ENCODE measurements at places on chromosomes 13 and 19.

DNA sequence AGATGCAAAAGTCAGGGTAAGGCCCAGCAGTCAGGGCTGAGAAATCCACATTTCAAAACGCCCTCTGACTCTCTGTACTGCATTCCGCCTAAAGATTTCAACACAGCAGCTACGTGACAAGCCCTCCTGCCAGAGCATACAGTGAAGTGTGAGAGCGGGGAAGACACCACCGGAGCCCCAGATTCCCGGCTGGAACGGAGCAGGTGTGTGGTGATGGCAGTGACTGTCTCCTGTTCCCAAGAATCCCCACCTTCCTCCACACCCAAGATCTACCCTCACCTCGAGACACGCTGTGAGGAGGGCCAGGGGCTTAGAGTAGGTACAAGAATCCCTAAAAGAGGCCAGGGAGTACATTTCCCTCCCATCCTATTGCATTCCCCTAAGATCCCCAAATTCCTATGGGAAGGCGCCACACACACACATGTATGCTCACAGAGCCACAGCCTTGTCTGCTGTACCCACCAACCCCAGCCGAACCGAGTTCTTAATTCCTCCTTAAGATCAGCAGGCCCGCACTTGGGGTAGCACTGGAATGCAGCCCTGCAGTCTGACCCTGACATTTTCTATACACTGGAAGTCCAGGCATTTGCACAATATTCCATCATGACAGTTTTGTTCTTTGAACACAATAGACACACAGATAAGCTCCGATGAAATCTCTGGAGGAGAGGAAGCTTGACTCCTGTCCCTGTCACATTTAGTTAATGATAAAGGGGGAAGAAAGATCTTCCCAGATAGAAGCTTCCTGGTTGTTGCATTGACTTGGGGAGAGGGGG lies 102.9 kb downstream of the FOXO1 start:
- DNase-seq: peak; percentile 25

DNA sequence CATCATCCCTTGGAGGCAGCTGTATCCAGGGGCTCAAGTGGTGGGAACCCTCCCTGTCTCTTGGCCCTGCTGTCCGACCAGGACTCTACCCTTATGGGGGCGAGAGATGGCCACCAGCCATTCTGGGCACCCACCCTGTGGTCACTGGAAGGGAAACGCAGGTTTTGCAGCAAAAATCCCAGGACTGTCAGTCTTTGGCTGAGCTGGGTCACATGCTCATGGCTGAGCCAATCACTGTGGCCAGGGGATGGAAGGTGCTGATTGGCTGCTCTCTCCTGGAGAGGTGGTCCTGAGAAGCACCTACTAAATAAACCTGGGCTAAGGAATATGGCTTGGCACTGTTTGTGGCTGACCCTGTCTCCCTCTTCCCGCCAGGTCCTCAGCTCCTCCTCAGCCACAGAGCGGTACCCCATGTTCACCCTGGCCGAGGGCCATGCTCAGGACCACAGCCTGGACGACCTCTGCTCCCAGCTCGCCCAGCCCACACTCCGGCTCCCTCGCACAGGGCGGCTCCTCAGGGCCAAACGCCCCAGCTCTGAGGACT lies 8.9 kb downstream of the ATG4D start:
- DNase-seq: no peak

GRCh38 chr13:106491928-106492587 lies 43.4 kb downstream of the EFNB2 start:
- DNase-seq: no peak

- peak; percentile 69 for DNase-seq
These were observed 867 bp downstream of the WBP4 start for GRCh38 chr13:41061914-41062837.

GRCh38 chr19:53785196-53785889 lies 38.8 kb downstream of the NLRP12 start:
- DNase-seq: no peak
